ENCODE measurements at places on chromosomes 7 and 10.
A peak's percentile ranks its signal among the peaks of the same experiment; 100 is the strongest.

DNA sequence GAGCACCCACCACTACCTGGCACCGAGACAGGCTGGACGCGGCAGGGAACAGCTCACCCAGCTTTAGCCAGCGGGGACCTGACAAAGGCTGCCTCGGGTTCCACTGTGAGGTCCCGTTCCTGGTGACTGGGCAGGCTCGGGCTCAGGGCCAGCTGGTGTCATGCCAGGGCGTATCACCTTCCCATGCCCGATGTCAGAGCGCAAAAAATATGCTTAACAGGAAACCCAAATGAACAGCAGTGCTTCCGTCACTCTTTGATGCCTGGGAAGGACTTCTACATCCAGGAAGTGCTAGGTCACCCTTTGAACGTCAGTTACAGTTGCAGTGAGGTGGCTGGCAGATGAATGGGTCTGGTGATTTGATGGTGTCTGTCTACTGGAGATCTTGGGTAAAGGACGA lies 106.0 kb downstream of the ADARB2 start:
- peak; percentile 63 for DNase-seq

- DNase-seq = no peak
These were observed 473.3 kb downstream of the LRMDA start for GRCh38 chr10:75904499-75905283.

DNA sequence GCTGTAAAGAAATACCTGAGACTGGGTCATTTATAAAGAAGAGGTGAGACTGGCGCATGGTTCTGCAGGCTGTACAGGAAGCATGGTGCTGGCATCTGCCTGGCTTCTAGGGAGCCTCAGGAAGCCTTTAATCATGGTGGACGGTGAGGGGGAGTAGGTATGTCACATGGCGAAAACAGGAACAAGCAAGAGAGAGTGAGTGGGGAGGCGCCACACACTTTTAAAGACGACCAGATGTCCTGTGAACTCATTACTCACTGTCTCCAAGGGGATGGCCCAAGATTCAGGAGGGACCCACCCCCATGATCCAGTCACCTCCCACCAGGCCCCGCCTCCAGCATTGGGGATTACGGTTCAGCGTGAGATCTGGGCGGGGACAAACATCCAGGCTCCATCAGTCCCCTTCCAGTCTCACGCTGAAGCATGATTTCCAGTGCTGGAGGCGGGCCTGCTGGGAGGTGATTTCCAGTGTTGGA lies 3.2 kb downstream of the ZNF316 start:
- no peak for DNase-seq

- DNase-seq = no peak
These were observed 9.4 kb upstream of the TES start for GRCh38 chr7:116200963-116201362.

- no peak for DNase-seq
These were observed 83.9 kb downstream of the WIPF3 start for GRCh38 chr7:29890251-29890650.

DNA sequence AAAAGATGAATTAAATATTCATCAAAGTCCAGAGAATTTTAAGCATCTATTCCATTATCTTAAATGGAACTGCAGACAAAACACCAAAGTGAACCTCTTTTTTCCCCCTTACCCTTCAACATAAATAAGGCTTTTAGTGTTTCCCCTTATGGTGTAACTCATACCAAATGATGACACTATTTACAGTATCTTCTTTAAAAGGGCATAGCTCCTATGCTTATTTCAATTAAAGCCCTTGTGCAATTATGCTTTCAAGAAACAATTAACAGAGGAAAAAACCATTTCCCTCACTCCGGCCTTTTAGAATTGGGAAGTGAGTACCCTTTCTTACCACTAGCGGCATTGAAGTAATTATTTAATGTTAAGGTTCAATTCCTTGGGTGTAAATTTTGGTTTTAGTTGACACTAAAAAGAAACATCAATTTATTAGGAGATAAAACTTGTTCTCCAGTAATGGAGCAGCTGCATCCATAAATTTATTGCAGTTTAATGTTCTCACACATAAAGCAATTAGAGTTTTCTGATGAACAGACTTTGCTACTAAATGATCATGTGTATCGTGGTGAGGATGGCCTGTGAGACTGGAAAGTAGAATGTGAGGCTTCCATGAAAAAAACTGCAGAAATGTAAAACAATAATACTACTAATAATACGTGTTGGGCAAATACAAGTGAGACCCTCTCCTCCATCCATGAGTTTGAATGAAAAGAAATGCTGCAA lies 661.3 kb downstream of the PARD3 start:
- DNase-seq = no peak

Data from SHP77 treated with DMSO at 0.1 percent for 48 hours (cell line).